ENCODE measurements at places on chromosomes 12 and 14.

DNA sequence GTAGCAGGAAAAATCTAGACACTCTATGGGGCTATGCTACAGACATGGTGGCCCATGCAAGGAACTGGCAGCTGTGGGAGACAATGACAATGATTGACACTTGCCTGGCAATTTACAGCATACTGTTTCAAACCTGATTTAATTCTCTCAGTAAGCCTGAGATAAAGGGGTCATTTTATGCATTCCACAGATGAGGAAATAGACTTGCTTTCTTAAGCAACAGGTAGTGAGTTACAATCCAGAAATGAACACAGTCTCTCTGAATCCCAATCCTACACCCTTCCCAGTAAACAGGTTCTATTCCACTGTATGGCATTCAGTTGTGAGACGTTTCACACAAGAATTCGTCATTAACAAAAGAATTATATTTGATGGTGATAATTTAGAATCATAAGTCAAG, 15.5 kb upstream of the PCNX1 start:
- DNase-seq, result no peak

DNA sequence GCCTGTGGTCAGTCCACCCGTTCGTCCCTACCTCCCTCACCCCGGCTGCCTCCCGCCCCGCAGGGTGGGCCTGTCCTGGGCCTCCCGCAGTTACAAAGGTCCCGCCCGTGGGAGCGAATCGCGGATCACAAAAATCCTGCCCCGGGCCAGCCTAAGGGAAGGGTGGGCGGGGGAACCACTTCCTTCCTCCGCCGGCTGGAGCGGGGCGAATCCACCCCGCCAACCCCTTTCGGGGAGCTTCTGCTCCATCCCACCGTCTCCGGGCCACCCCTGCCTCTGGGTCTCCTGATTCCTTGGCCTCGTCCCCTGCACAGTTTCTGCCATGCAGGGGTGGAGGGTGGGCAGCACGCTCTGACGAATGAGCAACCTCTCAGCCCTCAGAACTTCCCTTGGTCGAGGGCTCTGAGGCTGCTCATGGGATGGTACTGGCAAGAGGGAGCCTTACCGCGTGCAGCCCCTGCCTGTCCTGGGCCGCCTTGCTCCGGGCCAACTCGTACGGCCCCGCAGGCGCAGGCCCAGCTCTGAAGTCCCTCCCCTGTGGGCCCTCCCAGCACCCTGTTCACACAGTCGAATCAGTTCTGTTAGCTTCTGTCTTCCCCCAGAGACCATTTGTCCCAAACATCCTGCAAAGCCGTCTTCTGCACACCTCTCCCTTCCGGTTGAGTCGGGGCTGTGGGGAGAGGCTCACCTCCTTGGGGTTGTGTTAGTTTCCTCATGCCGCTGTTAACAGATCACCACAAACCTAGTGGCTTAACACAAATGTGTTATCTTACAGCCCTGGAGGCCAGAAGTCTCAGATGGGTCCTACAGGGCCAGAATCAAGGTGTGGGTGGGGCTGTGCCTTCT, 589 bp upstream of the HVCN1 start:
- peak; percentile 35 for DNase-seq

DNA sequence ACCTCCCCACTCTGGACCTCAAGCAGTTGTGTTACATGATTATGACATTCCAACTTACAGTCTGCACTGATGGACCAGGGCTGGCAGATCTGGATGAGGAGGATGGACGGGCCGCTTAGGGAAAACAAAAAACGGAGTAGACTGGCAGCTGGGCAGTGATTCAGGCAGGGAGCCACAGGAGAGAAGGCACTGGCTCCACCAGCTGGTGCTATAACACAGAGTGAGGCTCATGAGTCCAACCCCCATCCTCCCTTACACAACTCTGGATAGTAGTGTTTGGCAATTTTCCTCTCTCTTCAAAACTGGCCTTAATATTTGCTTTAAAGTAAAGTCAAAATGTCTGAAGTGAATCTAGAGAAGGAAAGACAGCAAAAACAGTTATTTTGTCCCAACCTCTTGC, 9.7 kb upstream of the RIC8B start:
- no peak for DNase-seq

DNA sequence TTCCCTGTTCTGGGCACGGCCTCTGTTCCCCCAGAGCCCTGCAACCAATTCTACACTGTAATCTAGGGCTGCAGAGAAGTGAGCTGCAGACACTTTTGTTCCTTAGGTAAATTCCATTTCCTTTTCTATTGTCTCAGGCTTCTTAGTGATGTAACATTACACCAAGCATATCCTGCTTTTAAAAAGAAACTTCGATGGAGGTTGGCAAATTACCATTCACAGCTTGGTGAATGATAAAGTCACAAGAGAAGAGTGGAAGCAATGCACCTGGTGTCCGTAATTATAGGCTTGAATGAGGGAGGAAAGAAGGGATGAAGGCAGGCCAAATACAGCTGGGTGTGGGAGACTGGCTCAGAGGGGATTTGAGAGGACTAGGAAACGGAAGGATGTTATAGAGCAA, 68.6 kb downstream of the PPM1A start:
- DNase-seq, result no peak

GRCh38 chr12:44531320-44531971, 344.7 kb downstream of the NELL2 start:
- DNase-seq, result no peak

- DNase-seq, result no peak
Measured at GRCh38 chr12:52260361-52261207, 13.9 kb upstream of the KRT86 start.

GRCh38 chr12:62194031-62194430, 66.2 kb upstream of the USP15 start:
- no peak for DNase-seq

Measured in stimulated activated CD4-positive, alpha-beta T cell treated with anti-CD3 and anti-CD28 coated beads, Interleukin-4, amount 100 ng/mL, for 4 hours (primary cell).